ENCODE measurements at places on chromosomes 1 and 21. TPM values are rescaled to one million over a fixed set of nuclear protein-coding genes. Genes with fewer than 3 reads are reported as not detected.

DNA sequence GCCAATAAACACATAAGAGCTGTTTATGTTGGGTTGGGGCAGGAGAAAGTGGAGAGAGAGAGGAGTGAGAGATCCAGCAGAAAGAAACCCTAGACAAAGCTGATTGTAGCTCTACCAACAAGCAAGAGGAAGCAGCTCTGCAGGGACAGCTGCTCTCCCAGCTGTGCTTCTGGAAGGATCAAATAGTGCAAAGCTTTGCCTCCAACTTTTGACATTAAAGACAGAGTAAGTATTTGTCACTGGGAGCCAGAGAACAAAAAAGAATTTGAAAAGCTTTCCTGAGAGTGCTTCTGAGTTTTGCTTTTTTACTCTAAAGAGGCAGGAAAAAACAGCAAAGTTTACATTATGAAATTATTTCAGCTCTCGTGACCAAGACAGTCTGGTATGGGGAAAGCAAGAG lies 28.5 kb upstream of the C1orf198 start:
- no peak for DNase-seq

Gene ACTA1
- polyA plus RNA-seq, result 1.0 TPM

- no peak for DNase-seq
Measured at GRCh38 chr21:45874716-45875415, 106.7 kb upstream of the COL6A1 start.

Gene HES3
- not detected for polyA plus RNA-seq

DNA sequence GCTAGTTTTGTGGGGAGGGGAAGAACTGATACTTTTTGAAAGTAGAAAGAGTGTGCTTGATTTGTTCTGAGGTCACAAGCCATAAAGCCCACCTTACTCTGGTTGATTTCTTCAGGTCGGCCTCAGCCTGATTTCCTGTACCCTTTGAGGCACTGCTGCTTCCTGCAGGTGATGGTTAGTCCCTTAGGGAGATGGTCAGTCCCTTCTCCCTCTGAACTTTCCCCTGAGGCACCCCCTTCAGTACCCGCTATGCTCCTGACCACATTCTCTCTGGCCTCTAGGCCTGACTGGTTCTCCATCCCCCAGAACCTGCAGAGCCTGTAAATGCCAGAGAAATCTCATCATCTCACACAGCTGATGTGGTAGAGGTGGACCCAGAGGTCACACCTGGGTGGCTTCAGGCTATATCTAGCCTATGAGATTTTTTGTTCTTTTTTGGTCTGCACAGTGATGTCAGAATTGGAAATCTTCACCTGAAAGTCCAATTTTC lies 15.0 kb upstream of the ID3 start:
- no peak for DNase-seq

DNA sequence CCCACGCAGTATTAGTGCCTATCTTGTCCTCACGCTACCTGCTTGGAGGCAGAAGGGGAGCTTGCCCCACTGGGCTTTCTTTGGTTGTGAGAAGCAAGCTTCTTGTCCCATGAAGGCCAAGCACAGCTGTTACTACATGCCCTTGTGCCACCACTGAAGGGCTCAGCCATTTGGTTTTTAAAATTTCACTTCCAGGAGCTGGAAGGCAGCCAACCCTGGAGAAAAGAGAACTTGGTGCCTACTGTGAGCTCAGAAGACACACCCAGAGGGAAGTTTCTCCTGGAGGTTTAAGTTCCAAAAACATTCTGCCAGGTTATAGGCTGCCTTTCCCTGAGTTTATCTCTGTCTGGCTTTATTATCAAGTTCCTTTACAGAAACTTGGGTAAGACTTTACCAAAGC lies 187.4 kb downstream of the SLC35F3 start:
- DNase-seq, result no peak

Measured in renal cortex interstitium (tissue), 15 donors.